ENCODE measurements at places on chromosomes 5 and 9. TPM values are rescaled to one million over a fixed set of nuclear protein-coding genes. Genes with fewer than 3 reads are reported as not detected.

FGF10 gene
- 3.5 TPM for total RNA-seq

NEUROG1 gene
- total RNA-seq: not detected

MSMP gene
- not detected for total RNA-seq

GRCh38 chr5:74336297-74336696, 304.2 kb downstream of the ENC1 start:
- DNase-seq: no peak

- DNase-seq: no peak
These were observed 91.2 kb upstream of the CHD1 start for GRCh38 chr5:99019812-99020697.

DNA sequence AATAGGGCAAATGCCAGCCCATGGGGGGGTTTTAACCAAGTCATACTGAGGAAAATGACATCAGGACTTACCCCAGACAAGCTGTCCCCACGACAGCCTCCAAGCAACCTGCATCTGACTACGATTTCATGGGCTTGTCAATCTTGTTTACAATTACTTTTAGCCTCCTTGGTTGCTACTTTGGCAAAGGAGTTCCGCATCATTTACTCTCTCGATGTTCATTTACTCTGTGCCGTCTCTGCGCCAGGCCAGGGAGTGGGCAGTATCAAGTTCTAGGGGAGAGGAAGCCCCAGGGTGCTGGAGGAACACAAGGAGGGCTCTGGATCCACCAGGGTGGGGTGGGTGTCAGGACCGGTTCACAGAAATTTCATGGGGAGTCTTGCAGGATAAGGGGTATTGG, 23.9 kb downstream of the PTPN3 start:
- no peak for DNase-seq

DNA sequence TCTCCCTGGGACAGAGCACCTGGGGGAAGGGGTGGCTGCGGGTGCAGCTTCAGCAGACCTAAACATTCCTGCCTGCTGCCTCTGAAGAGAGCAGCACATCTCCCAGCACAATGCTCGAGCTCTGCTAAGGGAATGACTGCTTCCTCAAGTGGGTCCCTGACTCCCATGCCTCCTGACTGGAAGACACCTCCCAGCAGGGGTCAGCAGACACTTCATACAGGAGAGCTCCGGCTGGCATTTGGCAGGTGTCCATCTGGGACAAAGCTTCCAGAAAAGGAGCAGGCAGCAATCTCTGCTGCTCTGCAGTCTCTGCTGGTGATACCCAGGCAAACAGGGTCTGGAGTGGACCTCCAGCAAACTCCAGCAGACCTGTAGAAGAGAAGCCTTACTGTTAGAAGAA, 77.2 kb downstream of the SLCO6A1 start:
- DNase-seq: no peak

- DNase-seq: peak; percentile 25
These were observed at the start of gene GRM6 for GRCh38 chr5:178994580-178995340. GRM6 (minus strand) TSS chr5:178995320; CDS start chr5:178994944, 376 bp downstream.

DNA sequence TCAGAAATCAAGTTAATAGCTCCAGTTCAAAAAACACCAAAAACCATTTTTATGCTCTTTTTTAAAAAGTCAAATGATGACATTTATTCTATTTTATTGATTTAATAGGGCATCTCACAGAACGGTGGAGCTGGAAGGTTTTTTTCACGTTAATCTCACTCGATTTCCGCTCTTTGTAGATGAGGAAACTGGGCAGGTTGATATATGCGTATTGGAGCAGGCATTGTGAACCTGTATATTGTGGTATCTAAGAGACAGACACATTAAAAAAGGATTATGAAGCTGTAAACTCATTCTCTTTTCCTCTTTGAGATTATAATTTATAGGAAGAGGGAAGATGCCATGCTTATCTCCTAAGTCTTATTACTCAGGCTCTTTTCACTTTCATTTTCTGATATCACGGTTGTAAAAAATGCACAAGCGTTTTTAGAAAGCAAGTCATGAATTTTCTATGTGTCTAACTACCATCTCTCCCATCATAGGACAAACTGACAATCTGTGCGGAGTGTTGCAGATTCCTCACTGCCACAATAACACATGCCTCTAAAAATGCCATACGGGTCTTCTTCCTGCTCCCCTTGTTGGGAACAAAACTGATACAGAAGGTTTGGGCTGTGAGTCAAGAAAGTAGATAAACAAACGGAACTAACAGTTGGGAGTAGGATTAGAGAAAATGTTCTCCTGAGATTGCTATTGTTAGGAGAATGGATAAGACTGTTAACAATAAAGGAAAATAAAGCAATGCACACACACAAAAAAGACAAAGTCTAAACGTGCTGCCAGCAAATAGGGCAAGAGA, 1997.7 kb downstream of the MAT2B start:
- no peak for DNase-seq

Data from stomach (tissue), 19 donors.